ENCODE measurements at places on chromosomes 6 and 20.

DNA sequence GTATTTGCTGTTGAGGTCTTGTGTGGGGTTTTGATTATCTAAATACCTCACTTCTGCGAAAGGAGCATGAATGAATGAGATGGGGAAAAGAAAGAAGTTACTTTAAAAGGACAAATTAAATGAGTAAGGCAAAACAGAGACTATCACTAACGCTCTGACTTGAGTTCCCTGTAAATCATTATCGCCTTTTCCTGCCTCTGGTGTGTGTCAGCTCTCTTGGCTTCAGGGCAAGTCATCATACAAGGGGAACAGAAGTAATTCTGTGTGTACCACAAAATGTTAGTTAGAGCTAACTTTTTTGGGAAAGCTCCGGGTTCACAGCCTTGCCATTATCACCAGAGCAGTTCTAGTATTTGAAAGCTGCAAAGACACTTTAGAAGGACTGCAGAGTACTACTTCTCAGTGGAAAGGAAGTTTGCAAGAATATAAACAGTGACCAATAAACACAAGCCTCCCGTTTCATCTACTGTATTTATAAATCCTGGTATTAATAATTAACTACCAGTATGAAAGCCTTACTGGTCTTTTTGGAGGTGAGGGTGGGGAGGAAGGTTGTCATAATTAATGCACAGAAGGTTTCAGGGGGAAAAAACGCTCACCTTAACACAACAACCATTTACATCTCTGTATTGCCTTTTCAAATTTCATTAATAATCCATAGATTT lies 1.2 kb downstream of the DZANK1 start:
- no peak for DNase-seq

GRCh38 chr20:57655809-57656155 lies 35.6 kb upstream of the ZBP1 start:
- DNase-seq, result no peak

GRCh38 chr20:858011-858410 lies 24.5 kb downstream of the FAM110A start:
- DNase-seq, result no peak

DNA sequence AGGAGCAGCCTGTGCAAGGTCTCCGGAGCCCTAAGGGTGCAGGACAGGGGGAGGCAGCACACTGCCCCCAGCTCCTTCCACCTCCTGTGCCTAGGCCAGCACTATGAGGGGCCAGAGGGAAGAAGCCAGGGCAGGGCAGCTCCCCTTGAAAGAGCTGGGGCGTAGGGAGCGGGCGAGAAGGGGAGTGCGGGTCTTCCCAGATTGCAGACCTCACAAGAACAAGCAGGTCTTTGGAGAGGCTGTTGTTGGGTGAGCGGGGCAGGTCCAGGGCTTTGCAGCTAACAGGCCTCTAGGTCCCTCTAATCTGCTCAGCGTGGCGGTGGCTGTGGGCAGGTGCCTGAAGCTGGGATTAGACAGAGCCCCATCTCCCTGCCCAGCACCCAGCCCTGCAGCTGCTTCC lies 22.4 kb upstream of the CST1 start:
- no peak for DNase-seq

DNA sequence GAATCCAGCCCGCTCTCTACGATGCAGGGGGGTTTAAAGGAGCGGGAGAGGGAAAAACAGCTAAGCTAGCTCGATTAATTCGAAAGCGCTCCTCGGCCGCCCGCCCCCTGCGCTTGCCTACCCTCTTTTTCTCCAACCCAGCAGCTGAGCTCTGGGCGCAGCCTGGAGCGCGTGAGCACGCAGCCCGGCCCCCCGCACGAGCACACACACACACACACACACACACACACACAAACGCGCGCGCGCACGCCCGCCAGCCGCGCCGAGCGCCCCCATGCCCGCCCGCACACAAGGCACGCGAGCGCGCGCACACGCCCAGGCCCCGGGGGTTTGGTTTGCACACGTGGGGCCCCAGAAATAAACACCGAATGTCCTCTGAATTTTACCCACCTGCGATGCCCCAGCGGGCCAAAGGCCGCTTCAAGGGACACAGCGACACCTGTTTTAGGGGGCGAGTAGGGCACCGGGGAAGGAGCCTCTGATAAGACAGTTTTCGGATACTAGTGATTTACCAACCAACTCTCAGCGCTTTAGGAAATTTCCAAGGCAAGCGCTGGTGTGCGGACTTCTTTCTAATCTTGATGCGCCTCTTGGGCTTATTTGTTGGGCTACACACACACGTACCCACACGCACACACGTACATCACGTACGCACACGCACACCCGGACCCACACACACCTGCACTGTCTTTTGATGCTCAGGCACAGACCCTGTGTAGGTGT lies 802 bp upstream of the NRN1 start:
- no peak for DNase-seq

DNA sequence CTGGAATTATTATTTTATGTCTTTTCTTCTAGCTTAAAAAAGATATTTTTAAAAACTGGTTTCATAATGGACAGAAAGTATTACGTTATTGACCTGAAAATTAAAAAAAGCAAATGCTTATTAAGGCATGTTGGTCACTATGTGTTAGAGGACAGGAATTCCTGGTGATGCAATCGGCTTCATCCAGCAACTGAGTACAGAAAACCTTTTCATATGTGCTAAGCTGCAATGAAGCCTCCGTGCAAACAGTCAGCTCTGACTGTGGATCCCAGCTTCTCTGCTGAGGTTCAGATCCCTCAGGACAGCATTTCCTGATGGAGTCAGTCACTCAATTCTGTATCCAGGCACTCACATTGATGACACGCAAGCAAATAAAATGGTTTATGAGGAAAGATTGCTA lies 22.7 kb upstream of the BMP2 start:
- no peak for DNase-seq

GRCh38 chr20:55513954-55514353 lies 491.4 kb downstream of the CBLN4 start:
- no peak for DNase-seq

- no peak for DNase-seq
These were observed 111.1 kb downstream of the PDSS2 start for GRCh38 chr6:107348224-107348623.

DNA sequence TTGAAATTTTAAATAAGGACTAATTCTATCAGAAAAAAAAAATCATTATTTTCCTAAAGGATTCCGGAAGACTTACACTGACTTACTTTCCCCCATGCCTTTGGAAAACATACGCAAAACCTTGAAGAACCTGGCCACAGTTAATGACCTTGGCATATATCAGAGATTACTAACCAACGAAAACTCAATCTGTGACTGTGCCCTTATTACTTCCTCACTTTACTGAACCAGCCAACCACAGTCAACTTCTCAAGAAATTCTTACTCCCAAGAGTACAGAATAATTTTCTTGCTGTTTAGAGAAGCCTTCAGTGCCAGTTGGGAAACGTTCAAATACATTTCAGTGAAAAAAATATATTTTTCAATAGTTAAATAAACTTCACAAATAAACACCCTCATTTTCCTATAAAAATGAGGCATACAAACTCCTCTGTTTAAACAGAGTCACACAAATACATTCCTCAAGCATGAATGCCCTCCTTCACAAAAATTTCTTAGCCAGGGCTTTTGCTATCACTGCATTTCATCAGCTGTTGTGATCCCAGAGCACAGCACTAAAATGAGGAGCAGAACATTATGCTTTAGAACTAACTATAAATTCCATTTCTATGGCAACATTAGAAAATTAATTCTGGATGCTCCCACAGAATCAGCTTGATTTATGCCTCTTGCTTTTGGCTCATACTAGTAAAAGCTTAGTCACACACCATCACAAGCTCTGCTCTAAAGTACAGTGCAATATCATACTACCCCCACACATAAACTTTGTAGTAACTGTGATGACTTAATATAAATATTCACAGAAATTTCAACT lies 117.6 kb downstream of the DST start:
- DNase-seq, result no peak

DNA sequence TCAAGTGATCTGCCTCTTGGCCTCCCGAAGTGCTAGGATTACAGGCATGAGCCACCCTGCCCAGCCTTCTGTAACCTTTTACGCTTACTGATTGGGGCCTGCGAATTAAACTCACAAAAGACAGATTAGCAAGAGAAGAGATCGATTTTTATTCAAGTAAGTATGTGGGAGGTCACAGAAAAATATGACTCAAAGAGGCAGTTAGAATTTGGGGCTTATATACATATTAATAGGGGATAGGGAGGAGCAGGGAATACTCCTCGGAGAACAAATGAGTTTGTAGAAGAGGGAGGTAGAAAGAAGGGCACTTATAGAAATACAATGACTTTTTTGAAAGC lies 78.9 kb downstream of the CD24 start:
- no peak for DNase-seq

DNA sequence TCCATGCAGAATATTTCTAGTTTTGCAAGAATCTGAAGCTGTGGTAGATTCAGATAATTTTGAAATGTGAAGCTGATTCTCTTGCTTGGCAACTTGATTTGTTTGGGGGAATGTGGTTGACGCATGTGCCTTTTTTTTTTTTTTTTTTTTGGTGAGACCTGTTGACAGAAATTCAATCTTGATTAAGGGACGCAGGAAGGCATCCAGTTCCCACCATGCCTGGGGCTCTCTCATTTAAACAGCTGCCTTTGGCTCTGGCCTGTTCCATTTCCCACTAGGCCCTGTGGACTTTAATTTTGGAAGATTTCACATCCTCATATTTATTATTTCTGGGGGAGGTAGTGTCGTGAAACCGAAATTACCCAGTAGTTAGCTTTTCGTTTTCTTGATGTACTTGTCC lies 8.6 kb downstream of the TPX2 start:
- no peak for DNase-seq

Measured in stimulated activated CD4-positive, alpha-beta T cell treated with anti-CD3 and anti-CD28 coated beads, TNF-alpha, amount 100 ng/mL, for 24 hours (primary cell).